ENCODE measurements at places on chromosomes 2 and 18. TPM values are rescaled to one million over a fixed set of nuclear protein-coding genes. Genes with fewer than 3 reads are reported as not detected.
A peak's percentile ranks its signal among the peaks of the same experiment; 100 is the strongest.

DNA sequence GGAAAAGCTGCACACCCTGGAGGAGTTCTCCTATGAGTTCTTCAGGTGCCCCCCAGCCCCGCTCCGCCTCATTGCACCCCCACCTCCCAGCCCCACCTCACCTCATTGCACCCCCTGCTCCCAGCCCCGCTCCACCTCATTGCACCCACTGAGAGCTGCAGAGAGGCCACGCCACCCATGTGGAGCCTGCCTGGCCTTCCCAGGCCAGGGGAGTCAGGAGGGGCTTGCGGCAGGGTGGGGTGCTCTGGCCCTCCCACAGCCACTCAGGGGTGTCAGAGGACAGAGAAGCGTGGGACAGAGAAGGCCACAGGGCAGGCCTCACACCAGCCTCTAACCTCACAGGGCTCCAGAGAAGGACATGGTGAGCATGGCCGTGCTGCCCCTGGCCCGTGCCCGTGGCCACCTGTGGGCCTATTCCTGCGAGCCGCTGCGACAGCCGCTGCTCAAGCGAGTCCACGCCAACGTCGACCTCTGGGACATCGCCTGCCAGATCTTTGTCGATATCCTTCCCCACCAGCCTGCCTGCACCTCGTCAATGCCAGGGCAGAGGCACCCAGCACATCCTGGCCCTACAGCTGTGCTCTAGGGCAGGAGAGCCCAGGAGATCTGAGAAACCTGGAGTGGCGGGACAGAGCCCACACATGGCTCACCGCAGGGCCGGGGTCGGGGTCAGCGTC, 15.0 kb upstream of the GPR17 start:
- H3K36me3 ChIP-seq = no peaks in the 10 kb centered on the region
- no peak overlapping the region for H3K4me3 ChIP-seq
- no peak overlapping the region for H3K27ac ChIP-seq
- peaks cover 4% of the 10 kb centered on the region for H3K27me3 ChIP-seq
- no peaks in the 10 kb centered on the region for H3K4me1 ChIP-seq
- no peak for DNase-seq

- DNase-seq = no peak
- H3K27me3 ChIP-seq = no peaks in the 10 kb centered on the region
- no peak overlapping the region for H3K27ac ChIP-seq
Observed at GRCh38 chr2:54233832-54234649, 22.0 kb downstream of the TSPYL6 start.

GRCh38 chr2:60556175-60556574, 2.7 kb upstream of the BCL11A start:
- peak overlapping the region; percentile 30 for H3K4me3 ChIP-seq
- H3K4me1 ChIP-seq = peaks cover 17% of the 10 kb centered on the region
- no peaks in the 10 kb centered on the region for H3K36me3 ChIP-seq
- DNase-seq = no peak

GRCh38 chr2:175004730-175004979, 526 bp downstream of the CHN1 start:
- no peak for DNase-seq
- peak overlapping the region; percentile 93 for H3K4me3 ChIP-seq
- H3K27me3 ChIP-seq = peaks cover 7% of the 10 kb centered on the region
- peaks cover 30% of the 10 kb centered on the region for H3K4me1 ChIP-seq

DNA sequence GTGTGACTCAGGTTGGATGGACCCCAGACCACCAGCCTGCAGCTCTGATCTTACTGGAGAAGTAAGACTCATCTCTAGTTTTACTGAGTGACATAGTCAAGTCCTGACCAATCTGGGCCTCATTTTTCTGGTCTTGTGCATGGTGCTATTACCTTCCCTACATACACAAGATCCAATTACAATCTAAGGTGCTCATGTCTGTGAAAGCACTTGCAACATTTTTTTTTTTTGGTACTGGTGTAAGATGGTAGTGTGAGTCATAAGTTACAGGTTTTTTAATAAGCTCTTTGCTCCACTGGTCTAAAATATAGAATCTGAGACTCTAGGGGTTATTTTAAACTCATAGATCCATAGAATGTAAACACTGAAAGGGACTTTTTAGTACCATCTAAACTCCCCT, 117.3 kb upstream of the EFEMP1 start:
- peaks cover 3% of the 10 kb centered on the region for H3K36me3 ChIP-seq
- DNase-seq = no peak
- H3K4me1 ChIP-seq = peaks cover 10% of the 10 kb centered on the region
- no peak overlapping the region for H3K4me3 ChIP-seq
- H3K27ac ChIP-seq = peak overlapping the region; percentile 41

DNA sequence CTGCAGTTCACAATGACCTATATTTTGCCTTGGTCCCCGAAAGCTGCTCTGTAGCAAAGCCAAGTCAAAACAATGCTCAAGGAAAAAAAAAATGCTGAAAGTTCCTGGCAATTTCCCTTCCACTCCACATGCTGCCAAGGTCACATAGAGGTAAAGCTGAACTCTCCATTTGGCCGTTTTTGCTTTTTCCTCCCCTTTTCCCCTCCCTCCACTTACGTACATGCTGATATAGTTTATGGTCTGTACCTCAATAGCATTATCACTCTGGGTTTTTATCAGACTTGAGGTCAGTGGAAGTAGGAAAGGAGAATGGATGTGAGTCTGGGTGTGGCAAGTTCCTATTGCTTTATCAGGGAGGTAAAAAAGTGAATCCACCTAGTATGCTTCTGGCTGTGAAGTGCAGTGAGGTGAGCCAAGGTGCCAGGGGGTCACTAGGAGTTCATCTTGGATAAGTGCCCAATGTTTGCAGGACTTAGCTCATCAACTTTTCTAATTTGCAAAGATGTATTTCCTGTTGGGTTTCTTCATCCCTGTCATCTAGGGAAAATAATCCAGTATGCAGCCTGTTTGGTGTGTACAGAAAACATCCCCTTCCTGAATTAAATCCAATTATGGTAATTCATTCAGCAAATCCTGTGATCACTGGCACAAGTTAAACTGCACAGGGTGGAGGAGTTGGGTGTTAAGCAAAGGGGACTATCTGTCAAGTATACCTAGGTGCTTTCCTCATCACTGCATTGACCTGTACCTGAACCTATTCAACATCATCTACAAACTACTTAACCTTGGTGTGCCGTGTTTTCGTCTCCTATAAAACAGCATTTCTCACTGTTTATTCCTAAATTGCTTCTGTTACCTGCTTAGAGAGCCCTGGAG, 124.3 kb upstream of the CYP26B1 start:
- H3K4me1 ChIP-seq = peaks cover 62% of the 10 kb centered on the region
- no peaks in the 10 kb centered on the region for H3K27me3 ChIP-seq
- peak overlapping the region; percentile 76 for H3K27ac ChIP-seq
- DNase-seq = no peak

GRCh38 chr2:73837847-73838585, 9.3 kb downstream of the STAMBP start:
- H3K4me1 ChIP-seq = peaks cover 11% of the 10 kb centered on the region
- DNase-seq = no peak
- peak overlapping the region; percentile 31 for H3K27ac ChIP-seq
- peaks cover 14% of the 10 kb centered on the region for H3K36me3 ChIP-seq

DNA sequence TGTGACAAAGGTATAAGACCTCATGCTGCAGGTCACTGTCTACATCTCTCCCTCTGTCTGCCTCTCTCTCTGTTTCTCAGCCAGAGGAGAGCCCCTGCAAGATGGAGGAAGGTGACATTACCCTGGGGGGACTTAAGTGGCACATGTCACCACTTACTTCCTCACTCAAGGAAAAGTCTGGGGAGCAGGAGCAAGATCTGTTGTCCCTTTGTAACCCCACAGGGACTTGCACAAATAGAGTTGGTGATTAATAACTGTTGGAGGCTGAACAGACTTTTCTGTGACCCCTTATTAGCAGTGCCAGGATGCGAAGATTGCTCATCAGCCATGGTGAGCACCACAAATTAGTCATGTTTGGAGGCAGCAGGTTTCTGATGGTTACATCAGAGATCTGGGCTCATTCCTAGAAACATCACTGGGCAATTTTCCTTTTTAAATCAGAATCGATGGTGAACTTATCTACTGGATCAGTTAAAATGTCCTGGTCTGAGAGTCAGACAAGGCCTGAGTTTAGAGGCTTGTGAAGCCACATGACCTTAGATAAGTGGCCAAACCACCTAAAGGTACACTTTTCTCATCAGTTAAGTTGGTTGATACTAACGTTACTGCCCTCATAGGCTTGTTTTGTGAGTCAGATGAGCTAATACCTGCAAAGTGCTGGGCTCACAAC, 81.2 kb upstream of the LTBP1 start:
- DNase-seq = no peak
- H3K4me1 ChIP-seq = no peaks in the 10 kb centered on the region
- H3K27me3 ChIP-seq = no peaks in the 10 kb centered on the region
- H3K4me3 ChIP-seq = no peak overlapping the region
- H3K27ac ChIP-seq = peak overlapping the region; percentile 8
- no peaks in the 10 kb centered on the region for H3K36me3 ChIP-seq

- no peak overlapping the region for H3K4me3 ChIP-seq
- no peaks in the 10 kb centered on the region for H3K27me3 ChIP-seq
- DNase-seq = no peak
Observed at GRCh38 chr2:207464007-207464406, 65.8 kb upstream of the CREB1 start.

- H3K4me3 ChIP-seq = peak overlapping the region; percentile 77
- peak; percentile 35 for DNase-seq
- peaks cover 58% of the 10 kb centered on the region for H3K27me3 ChIP-seq
- H3K27ac ChIP-seq = peak overlapping the region; percentile 86
Observed at GRCh38 chr18:34222307-34223163, 2.2 kb downstream of the NOL4 start.

DNA sequence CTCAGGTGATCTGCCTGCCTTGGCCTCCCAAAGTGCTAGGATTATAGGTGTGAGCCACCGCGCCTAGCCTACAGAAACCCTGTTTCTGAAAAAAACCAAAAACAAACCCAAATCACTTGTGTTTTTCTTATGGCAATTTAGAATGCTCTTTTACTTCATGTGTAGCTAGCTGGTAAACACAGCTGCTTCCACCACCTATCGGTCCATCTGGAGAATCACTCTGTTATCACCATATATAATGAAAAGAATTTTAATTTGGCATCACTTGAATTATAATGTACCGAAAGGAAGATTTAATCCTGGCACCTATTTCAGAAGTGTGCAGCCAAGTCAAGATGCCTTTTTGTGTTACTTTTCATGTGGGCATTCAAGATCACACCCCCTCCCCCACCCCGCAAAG, 86.5 kb upstream of the ITGB6 start:
- peaks cover 4% of the 10 kb centered on the region for H3K4me1 ChIP-seq
- H3K36me3 ChIP-seq = peaks cover 21% of the 10 kb centered on the region
- no peaks in the 10 kb centered on the region for H3K27me3 ChIP-seq
- no peak overlapping the region for H3K4me3 ChIP-seq
- no peak overlapping the region for H3K27ac ChIP-seq

DNA sequence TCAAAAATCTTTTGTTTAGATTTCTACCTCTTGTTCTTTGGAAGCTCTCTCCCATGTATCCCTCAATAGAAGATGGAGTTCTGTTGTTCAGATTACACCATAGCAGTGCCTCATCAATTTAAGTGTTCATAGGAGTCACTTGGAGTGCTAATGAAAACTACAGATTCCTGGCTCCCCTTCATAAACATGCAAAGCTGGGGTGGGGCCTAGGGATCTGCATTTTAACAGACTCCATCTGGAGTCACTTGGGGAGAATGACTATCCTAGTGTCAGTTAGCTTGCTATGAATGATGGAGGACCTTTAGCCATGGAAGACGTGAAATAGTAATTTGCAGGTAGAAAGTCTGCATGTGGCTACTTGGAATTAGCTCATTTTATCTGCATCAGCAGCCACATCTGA, 105.4 kb downstream of the RGPD3 start:
- no peak overlapping the region for H3K4me3 ChIP-seq
- peaks cover 2% of the 10 kb centered on the region for H3K36me3 ChIP-seq
- no peak overlapping the region for H3K27ac ChIP-seq

DNA sequence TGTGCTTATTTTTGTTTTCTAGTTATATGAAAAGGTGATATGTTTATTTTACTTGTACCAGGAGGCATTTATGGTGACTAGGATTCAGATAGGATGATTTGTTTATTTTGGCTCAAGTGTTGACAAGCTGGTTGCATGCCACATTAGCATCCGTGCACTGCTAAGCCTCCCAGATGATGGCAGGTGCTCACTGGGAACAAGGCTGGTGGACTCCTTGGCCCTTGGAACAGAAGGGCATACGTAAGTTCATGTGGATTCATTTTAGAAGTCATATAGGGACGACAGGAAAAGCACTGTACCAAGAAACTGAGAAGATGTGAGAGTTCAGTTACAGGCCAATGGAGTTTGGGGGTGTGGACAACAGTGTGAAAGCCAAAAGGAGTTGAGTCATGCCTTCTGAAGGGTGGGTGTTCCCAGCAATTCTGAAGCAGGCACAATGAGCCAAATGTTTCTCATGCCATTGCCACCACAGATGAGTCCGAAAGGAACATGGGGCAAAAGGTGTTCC, 166.2 kb downstream of the PHLPP1 start:
- H3K27me3 ChIP-seq = no peaks in the 10 kb centered on the region
- no peaks in the 10 kb centered on the region for H3K36me3 ChIP-seq
- H3K4me3 ChIP-seq = no peak overlapping the region
- DNase-seq = no peak
- no peak overlapping the region for H3K27ac ChIP-seq

DNA sequence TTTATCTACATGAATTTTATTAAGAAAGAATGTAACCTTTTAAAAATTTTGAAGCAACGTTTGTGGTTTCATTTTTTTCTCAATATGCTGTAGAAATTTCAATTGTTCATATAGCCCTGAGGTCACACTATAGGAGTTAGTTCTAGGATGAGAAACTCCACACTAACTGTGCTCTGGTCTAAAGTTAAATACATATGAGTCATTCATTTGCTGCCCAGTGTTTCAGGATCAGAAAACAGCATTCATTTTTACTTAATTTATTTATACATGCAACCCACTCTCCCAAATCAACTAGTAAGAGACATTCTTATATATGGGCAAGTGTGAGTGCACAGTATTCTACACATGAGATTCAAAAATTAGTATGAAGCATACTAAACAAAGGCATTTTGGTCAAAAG, 137.9 kb downstream of the DOCK10 start:
- DNase-seq = no peak
- H3K4me1 ChIP-seq = peaks cover 7% of the 10 kb centered on the region
- H3K4me3 ChIP-seq = no peak overlapping the region
- no peak overlapping the region for H3K27ac ChIP-seq
- no peaks in the 10 kb centered on the region for H3K36me3 ChIP-seq
- no peaks in the 10 kb centered on the region for H3K27me3 ChIP-seq

DNA sequence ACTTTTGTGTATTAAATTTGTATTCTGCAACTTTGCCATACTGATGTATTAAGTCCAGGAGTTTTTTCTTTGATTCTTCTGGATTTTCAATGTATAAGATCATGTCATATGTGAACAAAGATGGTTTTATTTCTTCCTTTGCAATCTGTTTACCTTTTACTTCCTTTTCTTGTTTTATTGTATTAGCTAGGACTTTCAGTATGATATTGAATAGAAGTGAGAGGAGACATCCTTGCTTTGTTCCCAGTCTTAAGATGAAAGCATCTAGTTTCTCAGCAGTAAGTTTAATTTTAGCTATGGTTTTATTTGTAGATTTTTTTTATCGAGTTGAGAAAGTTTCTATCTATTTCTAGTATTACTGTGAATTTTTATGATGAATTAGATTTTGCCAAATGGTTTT, 25.5 kb downstream of the VRK2 start:
- no peaks in the 10 kb centered on the region for H3K27me3 ChIP-seq
- peaks cover 12% of the 10 kb centered on the region for H3K36me3 ChIP-seq
- no peak overlapping the region for H3K27ac ChIP-seq
- no peak overlapping the region for H3K4me3 ChIP-seq

The IL1A gene
- not detected for total RNA-seq

The L3MBTL4 gene
- total RNA-seq = 8.0 TPM

The MROH2A gene
- total RNA-seq = not detected

The CYS1 gene
- 2.5 TPM for total RNA-seq

The C2orf78 gene
- total RNA-seq = not detected

The C2orf49 gene
- total RNA-seq = 27.2 TPM

Data from progenitor cell of endocrine pancreas (in vitro differentiated cells).